ENCODE measurements at places on chromosomes 5 and 9.

- DNase-seq = no peak
These were observed 113.3 kb downstream of the SV2C start for GRCh38 chr5:76196457-76196856.

DNA sequence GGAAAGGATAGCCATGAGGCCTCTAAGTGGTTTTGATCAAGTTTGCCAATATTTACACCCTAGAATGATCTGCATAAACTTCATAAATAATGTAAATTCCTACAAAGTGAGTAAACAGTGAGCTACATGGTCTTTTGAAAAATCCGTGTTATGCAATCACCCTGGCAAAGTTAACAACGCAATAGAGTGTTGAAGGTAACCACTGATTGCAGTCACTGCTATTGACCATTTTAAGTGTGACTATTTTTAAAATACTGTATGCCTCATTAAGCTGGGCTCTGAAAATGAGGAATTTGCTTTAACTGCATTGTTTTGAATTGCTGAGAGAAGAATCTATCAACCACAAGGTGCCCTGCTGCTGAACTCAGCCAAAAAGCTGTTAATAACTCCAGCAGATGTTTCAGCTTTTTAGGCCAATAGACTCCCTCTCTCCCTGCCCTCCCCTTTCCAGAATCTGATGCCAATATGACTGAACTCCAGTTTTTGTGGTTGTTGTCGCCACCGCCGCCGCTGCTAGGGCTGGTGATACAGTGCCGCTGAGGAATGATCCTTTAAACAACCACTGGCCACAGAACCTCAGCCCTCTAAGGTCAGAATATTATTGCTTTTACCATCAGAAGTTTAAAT, 35.3 kb upstream of the SMARCA2 start:
- DNase-seq = no peak

DNA sequence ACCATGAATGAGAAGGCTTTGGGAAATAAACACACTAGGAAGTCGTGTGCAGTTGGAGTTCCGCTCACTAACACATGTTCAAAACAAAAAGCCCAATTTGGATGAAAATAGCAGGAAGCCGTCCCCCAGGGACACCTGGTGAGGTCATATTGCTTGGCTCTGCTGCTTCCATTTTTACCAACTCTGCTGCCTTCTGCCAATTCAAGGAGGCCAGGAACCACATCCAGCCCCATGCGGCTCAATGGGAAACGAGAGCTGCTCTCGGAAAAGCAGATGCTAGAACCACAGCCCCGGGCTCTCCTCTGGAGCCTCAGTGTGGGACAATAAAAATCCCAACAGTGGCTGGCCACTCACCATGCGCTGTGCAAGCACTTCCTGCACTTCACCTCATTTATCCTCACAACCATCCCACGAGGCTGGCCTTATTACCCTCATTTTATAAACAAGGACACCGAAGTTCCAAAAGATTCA, 13.4 kb downstream of the ADAM19 start:
- DNase-seq = peak; percentile 90

DNA sequence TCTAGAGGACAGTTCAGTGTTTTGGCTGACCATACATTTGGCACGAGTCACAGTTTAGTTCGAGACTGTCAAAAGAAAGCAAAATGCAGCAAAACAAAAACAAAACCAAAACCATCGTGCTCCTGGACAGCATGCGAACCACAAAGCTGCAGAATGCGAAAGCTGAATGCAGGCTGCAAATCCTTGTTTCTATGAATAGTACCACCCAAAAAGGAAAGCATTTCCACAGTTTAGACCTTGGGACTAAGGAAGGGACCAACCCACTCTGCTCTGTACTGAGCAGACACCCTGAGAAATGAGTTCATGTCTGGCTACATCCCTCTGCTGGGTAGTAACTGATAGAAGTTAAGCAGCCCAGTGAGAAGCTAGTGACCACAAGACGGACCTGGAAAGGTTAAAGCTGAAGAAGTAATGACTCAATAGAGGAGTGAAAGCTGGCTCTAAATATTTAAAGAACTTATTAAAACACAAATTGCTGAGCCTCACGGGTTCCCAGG, 3.9 kb downstream of the GCNT4 start:
- no peak for DNase-seq

- no peak for DNase-seq
These were observed 47.7 kb upstream of the FCN1 start for GRCh38 chr9:134965411-134965810.

GRCh38 chr9:365436-365835, 150.8 kb downstream of the DOCK8 start:
- no peak for DNase-seq

DNA sequence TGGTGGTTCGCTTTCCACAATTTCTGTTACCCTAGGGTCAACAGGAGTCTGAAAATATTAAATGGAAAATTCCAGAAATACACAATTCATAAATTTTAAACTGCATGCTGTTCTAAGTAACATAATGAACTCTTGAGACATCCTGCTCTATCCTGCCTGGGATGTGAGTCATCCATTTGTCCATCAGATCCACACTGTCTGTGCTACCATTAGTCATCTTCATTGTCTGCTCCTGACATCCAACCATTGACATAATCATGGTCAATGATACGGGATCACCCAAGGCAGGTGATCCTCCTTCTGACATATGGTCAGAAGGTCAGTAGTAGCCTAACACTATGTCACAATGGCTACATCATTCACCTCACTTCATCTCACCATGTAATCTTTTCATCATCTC, 276.7 kb upstream of the KIF2A start:
- DNase-seq = no peak

- DNase-seq = no peak
These were observed 40.2 kb downstream of the NLN start for GRCh38 chr5:65762234-65762633.

- no peak for DNase-seq
These were observed 81.0 kb upstream of the ZBTB43 start for GRCh38 chr9:126723807-126724172.

GRCh38 chr9:88312045-88312444, 76.2 kb upstream of the SPIN1 start:
- DNase-seq = no peak

DNA sequence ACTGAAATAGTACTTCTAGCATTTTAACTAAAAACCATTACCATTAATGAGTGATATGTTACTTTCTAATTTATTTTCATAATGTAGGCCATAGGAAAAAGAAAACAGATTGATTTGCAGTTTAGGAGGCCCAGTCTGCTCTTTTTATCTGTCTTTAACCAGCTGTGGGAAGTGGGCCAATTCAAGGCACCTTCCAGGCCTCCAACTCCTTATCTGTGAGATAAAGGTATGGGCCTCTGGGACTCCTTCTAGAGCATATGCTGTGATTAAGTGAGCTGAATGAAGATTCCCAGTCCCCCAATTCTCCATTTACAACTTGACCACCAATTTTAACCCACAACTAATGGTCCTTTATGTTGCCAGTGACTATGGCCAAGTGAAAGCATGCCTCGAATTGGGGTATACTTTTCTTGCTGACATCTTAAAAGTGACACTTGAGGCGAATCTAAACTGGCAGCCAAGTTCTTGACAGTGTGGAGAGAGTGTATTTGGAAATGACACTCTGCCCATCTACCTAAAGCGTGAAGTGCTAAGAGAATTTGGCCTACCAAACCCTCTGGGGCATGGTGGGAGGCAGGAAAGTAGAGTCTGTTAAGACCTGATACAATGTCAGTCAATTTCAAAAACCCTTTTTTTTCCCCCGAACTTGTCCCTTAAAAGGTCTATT, 88.3 kb downstream of the PIK3R1 start:
- DNase-seq = no peak
